DND-41 (cell line): ENCODE measurements at places on chromosomes 1 and 21.
A peak's percentile ranks its signal among the peaks of the same experiment; 100 is the strongest.

DNA sequence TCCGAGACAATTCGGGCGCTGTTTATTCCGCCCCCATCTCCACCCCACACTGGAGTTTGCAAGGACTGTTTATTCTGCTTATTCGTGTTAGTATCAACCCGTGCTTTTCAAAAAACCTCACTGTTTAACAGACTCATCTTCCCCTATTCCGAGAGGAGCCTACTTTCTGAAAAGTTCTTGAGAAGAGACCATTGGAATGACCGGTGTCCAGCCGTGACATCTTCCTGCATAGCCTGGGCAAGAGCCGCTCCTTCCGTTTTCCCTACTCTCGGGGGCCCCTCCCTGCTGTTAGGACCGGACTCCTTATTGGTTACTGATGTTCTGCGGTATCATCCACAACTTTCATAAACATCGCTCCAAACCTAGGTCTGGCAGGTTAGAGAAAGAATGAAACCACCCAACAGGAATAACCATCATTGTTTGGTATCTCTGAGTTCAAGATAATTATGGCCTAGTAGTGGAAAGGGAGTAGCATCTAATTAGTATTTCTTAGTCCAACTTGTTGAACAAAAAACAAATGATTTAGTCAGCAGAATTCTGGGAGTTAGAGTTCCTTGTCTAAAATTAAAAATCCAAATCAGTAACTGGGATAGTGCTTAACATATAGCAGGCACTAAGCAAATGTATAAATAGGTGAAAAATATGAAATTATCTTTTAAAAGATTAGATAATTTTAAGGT, 837 bp downstream of the STXBP3 start:
- peak; percentile 62 for DNase-seq

DNA sequence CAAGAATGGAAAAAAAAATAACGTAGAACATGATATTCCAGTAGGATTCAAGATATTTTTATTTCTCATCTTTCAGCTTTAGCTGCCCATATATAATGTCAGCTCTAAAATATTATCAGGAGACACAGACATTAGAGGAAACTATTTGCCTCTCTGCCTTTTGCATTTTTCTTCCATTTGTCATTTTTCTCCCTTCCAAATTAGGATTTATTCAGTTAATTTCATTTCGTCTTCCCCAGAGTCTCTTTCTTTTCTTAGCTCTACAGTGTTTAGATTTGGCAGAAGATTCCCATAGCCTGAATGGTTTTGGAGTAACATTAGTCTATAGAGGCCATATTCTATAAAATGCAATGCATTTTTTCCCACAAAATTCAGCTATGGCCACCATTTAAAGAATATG, 5.1 kb upstream of the ENAH start:
- DNase-seq = no peak

- no peak for DNase-seq
Measured at GRCh38 chr1:63403386-63403785, 36.0 kb downstream of the ALG6 start.

GRCh38 chr1:212542761-212543187, 65.8 kb upstream of the ATF3 start:
- no peak for DNase-seq

DNA sequence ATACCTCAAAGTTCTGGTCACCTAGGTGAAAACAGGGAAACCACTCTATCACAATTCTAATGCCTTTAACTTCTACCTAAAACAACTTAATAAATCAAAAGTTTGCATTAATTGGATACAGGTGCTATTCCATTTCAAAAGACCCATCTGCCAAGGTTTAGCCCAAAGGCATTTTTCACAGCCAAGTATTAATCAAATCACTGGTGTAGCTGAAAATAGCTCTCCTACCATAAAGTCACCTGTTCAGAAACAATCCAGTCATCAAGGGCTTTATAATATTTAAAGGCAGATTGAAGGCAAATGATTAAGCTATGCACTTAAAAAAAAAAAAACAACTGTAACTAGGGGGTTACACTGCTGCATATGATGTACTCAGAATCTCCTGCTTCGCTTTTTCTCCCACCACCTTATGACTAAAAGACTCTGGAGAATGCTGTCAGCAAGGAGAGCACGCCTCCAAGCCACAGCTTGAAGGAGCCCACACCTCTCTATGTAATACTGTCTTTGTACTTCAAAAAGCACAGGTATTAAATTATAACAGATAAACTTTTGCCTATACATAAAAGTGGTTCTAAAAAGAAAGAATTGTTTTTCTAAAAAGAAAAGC, 20.5 kb downstream of the KIAA0319L start:
- DNase-seq = no peak

- DNase-seq = no peak
Measured at GRCh38 chr1:9551984-9552383, 12.7 kb downstream of the SLC25A33 start.

DNA sequence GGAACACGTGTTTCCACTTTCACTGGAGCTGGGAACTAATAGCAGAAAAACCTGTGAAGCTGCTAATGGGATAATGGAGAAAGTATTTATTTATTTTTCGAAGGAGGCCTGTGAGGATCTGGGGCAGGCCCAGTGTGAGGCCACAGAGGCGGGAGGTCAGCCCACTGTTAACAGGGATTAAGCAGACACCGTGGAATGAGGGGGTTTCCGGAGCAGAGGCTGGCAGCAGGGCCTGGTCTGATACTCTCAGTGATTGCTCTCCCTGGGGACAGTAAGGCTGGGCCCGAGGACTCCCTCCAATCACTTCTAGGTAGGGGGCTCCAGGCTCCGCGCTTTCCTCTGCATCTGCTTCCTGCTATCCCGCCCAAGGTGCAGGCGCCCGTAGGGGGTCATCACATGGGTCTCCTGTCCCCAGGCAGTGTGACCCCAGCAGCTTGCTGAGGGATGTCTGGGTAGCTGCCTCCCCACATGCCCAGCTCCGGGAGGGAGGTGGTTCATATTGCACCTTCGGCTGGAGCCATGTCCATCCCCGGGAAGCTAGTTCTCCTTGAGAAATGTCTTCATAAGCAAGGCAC, 28.8 kb upstream of the CDCA8 start:
- DNase-seq = no peak

DNA sequence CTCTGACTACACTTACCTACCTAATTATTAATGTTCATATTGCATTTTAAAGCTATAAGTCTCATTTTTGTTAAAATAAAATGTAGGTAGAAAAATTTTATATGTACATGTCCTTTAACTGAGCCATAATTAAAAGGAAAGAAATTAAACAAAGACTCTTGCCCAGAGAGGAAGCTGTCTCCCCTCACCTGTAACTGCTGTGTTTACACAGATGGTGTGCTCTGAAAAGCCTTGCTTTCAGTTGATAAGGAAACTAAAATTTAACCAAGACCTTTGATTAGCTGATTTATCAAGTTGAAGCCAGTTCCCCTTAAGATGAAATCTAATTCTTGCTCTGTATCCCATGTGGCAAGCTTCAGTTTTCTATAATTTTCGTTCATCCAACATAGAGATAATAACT, 213.5 kb downstream of the LYPLAL1 start:
- DNase-seq = no peak

- no peak for DNase-seq
Measured at GRCh38 chr21:27057997-27058396, 91.1 kb upstream of the ADAMTS5 start.

GRCh38 chr1:201011616-201012015, 11.9 kb downstream of the KIF21B start:
- no peak for DNase-seq

DNA sequence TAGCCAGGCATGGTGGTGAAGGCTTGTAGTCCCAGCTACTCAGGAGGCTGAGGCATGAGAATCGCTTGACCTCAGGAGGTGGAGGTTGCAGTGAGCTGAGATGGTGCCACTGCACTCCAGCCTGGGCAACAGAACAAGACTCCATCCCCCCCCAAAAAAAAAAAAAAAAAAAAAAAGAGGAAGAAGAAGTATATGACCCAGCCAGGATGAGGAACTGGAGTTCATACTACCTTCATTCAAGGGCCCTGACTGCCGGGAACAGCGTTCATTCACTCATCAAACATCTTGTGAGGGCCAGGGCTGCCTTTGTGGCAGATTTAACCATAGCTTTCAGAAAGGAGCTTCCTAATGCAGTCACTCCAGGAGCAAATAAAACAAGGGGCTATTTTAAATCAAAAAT, 127.6 kb downstream of the MRPS6 start:
- DNase-seq = no peak

GRCh38 chr1:6134206-6134605, 45.9 kb downstream of the CHD5 start:
- no peak for DNase-seq
